Jurkat, Clone E6-1 (cell line): ENCODE measurements at places on chromosomes 16 and 17.

DNA sequence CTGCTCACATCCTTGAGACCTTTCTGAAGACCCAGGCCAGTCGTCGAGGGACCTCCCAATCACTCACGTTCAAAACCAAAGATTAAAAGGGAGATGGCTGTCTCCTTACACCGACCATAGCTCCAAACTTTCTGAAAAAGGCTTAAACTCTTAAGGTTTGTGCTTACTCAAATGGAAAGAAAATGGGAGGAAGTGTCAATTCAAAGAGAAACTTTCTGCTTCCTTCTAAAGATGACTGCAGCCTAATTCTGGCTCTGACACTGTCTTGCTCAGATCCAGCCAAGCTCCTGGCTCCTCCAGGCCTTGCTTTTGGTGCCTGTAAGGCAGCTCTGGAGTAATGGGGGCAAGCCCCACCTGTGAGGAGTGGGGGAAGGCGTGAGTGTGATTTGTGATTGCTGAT, 54.9 kb upstream of the WSB1 start:
- DNase-seq: no peak

- no peak for DNase-seq
Measured at GRCh38 chr16:2308089-2308962, 32.2 kb downstream of the ABCA3 start.

- DNase-seq: no peak
Measured at GRCh38 chr17:9360677-9361081, 214.9 kb downstream of the STX8 start.

DNA sequence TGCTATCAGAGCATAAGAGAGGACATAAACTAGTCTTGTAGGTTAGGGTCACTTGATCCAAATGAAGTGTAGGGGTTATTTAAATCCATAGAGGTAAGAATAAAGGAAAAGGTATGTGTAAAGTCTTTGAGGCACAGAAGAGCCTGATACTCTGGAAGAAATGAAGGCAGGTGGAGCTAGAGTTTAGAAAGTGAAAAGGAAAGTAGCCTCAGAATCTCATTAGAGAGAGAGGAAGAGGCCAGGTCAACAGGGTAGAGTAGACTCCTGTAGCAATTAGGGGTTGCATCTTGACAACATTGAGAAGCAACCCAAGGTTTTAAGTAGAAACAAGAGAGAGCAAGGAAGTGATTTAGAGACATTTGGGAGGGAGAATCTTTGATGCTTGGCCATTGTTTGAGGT, 235.2 kb upstream of the SOX9 start:
- DNase-seq: no peak

- DNase-seq: no peak
Measured at GRCh38 chr16:23367988-23368387, 65.9 kb downstream of the SCNN1B start.

DNA sequence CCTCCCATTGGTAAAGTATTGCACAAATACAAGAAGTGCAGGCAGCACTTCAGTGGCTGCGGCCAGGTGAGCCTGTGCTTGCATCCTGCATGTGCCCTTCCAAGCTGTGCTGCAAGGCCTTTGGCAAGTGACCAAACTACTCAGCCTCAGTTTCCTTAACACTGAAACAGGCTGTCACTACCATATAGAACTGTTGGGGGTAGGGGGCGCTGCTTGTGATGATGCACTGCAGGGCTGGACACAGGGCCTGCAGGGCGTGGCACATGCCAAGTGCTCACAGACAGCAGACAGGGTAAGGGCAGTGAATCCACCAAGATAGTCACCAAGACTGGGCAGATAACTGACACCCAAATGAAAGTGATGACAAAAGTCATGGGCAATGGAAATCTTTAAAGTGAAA, 65.6 kb upstream of the SREBF1 start:
- DNase-seq: no peak

DNA sequence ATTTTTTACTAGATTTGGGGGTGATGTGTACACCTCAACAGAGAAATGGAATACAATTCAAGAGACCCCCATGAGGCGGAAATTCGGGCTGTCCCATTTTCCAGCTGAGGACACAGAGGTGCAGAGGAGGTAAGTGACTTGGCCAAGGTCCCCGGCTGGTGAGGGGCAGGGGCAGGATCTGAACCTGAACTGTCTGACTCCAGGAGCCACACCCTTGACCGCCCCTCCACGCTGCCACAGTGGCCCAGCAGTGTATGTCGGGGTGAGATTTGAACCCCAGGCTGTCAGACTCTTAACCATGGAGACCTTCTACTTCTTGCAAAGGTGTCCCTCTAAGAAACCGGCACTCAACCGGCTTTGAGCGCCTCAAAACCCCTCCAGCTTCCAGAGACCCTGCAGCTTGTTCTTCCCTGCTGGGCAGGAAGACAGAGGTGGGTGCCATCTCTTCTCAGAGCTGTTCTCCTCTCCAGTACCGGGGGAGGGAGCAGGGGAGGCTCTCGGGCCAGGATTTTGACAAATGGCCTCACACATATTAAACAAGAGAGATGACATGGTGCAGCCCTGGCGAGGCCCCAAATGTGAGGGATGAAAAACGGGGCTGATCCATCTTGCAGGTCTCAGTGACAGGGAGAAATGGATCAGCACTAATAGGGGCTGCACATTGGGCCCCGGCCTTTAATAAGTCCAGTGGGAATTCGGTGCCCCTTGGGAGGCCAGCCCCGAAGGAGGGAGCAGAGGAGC, 222.3 kb downstream of the GSG1L start:
- DNase-seq: no peak

DNA sequence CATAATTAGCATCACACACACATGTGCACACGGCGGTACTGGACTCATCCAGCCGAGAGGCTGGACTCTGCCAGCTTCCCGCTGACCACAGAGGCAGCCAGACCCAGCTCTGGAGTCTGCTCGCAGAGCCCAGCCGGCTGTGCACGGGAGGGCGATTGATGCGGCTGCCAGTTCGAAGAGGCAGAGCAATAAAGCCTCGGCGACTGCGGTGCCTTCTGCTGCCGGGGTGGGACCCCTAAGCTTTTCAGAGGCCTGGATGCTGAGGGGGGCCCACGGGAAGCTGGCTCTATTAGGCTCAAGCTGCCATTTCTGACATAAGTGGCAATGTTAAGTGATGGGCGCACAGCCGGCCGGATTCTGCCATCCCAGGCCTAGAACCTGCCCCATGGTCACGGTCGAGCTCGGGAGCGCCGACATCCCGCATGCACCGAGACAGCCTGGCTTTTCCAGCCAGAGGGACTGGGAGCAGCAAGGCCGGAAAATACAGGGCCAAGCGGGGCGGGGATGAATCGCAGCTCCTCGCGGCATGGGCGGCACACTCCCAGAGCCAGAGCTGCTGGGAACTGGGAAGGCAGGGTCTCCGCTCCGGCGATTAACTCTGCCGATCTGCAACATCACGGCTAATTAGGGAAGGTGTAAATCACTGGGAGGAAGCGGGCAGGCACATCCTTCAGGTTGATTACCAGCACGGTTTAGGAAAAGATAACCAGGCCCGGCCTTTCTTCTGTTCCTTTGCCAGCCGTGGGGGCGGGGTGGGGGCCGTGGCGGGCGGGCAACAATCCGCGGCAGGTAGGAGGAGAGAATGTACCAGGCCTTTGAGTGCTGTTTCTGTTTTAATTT, 57.7 kb downstream of the TBC1D16 start:
- no peak for DNase-seq

DNA sequence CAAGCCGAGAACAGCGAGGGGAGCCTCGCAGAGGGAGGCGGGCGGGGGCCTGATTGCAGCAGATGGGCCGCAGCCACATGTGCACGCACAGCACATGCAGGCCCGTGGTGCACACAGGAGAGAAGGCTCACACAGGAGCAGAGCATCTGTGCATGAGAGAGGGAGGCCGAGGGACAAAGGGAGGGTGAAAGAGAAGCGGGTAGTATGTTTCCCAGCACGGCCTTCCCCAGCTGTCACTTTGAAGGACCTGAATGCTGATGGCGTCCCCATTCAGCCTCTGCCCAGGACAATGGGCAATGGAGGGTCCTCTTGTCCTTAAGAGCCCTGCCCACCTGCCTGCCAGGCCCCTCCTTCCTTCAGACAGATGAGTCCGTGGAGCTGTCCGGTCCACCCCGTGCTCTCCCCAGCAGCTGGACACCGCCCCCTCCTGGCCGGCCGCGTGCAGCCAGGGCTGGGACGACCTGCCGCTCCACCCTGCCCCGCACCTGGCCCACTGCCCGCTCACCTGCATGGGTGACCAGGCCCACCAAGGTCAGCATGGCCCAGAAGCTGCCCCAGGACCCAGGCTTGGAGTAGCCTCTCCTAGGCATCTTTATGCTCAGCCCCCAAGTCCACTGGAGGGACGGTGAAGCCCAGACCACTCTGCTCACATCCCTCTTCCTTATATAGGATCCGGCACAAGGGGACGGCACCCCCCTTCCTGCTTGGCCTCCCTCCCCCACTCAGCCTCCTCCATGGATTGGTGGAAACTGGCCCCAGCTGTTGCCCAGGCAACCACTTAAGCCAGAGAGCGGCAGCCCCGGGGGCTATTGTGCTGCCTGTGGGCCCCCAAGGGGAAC, at the start of gene BTBD17:
Gene BTBD17 (minus strand): TSS at position 639 of the 839 bp plus-strand sequence. CDS start 49 bp downstream, at position 590.
- no peak for DNase-seq

- DNase-seq: no peak
Measured at GRCh38 chr17:65287040-65287439, 149.9 kb downstream of the RGS9 start.

GRCh38 chr17:79987187-79987934, 48.3 kb downstream of the TBC1D16 start:
- DNase-seq: no peak

GRCh38 chr16:468068-468821, 42.8 kb downstream of the RAB11FIP3 start:
- DNase-seq: no peak

- no peak for DNase-seq
Measured at GRCh38 chr17:57721967-57722703, 23.0 kb downstream of the CCDC182 start.

DNA sequence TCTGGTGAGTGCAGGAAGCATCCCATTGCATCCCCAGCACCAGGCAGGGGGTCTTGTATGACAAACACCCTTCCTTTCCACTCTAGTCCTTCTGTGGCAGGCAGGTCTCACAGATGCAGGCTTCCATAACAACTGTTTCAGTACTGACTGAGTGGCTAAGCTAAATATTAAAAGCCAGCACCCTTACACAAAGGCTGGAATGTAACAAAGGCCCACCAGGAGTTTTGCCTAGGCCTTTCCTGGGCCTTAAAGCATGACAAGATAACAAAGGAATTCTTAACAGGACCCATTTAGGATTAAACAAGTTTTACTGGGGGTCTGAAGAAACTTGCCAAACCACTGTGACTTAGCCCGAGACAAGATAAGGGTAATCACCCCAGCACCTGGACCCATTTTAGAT, 228.9 kb upstream of the RPL38 start:
- DNase-seq: no peak

DNA sequence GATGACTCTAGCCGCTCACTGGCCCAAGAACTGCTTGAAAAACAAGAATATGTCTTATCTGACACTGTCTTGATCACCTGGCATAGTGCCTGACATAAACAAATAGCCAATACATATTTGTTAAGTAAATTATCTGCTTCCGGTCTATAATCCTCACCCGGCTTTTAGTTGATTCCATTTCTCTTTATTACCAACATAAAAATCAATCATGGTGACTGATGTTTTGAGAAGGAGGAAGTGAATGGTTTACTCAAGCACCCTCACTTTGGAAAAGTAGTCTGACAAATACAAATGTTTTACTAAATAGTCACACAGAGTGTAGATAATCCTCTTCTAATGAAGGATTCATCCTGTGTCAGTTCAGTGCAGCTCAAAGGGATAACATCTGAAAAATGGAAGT, 47.0 kb downstream of the SKAP1 start:
- DNase-seq: no peak

- peak; percentile 35 for DNase-seq
Measured at GRCh38 chr17:64146418-64147109, 16.6 kb upstream of the ERN1 start.

- DNase-seq: peak; percentile 12
Measured at GRCh38 chr17:7081341-7082062, 1.5 kb upstream of the CLEC10A start.

GRCh38 chr17:80742091-80742490, 197.5 kb downstream of the RPTOR start:
- DNase-seq: no peak

GRCh38 chr16:25210758-25211157, 6.0 kb upstream of the AQP8 start:
- DNase-seq: no peak

DNA sequence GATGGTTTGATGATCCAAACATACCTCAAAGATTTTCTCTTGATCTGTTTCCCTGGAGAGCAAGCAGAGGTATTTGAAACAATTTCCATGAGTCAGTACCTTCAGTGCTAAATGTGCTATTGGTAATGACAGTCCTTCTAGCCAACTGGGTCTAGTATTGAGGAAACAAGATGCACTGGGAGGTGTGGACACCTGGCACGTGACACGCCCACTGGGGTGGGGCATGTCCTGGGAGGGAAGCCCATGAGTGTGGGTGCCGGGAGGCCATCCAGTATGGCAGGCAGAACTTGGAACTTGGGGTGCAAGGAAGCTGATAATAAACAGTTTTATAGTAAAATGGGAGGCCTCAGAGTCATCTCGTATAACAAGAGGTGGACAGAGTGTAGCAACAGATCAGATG, 17.9 kb upstream of the AKAP1 start:
- DNase-seq: no peak
